Astrocyte (in vitro differentiated cells and primary cell): ENCODE measurements at places on chromosomes 4 and X.

DNA sequence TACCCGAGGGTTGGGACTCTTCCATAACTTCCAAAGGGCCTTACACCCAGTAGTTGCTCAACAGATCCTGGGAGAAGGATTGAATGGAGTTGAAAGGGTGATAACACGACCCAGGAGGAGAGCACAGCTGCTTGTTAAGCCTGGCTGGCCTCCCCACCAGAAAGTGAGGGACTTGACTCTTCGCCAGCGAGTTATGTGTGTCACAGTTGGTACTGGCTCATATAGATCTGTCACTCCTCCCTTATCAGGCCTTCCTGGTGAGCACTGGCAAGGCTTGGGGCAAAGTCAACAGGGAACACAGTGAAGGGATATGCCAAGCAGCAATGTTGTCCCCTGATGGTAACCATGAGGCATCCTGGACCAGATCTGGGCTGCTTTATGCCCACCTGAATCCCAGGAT, 35.8 kb downstream of the APLN start:
- DNase-seq, result no peak

- DNase-seq, result peak; percentile 39
Observed at GRCh38 chr4:751676-752075, 46.0 kb downstream of the PCGF3 start.

DNA sequence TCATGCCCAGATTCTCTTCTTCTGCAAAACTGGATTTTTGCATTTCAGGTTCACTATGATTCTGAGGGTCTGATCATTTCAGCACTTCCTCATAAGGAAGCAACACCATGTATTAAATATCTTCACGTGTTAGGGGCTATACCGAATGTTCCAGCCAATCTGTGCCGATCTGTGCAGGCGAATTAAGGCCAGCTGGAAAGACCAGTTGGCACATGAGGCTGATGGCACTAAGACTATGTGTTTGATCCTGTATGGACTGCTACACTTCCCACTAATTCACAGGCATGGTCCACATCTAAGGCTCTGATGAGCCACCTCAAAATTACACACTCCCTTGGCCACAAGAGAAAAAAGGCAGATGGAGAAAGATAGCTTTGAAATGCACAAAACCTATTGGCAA, 28.8 kb downstream of the KDR start:
- DNase-seq, result no peak

- no peak for DNase-seq
Observed at GRCh38 chrX:74526764-74527163, 87.7 kb downstream of the RLIM start.

GRCh38 chr4:24477919-24478318, 106.4 kb downstream of the DHX15 start:
- DNase-seq, result peak; percentile 81
